ENCODE measurements at places on chromosomes 1 and 21.

DNA sequence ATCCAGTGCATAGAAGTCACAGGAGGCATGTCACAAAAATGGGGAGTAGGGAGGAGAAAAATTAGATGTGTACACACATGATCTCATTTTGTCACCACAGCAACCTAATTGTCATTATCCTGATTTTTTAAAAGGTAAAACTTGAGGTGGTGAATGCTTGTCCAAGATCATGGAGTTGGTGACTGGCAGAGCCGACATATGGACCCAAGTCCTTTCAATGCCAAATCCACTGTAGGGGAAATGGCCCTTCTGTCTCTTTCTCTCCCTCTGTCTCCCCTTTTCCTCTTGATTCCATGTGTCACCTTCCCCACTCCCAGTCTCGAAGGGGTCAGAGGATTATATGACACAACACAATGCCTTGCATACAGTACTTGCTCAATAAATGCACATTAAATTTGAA is 65.7 kb upstream of the JUN start:
- no peak for DNase-seq

DNA sequence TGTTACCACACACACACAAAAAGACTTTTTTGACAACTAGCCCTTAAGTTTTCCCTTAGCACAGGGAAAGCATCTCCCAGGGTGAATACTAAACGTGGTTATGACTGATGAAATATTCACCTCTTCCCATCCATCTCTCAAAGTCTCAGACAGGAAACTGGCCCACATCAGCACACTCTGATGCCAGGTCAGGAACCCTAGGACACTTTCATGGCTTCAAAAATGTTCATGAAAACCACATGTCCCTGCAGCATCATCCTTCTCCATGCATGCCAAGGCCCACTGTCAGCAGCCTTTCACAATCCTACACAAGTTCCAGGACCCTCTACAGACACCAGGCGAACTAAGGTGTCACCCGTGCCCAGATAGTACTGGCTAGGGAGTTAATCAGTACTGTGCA is 68.7 kb downstream of the DNTTIP2 start:
- DNase-seq = no peak

DNA sequence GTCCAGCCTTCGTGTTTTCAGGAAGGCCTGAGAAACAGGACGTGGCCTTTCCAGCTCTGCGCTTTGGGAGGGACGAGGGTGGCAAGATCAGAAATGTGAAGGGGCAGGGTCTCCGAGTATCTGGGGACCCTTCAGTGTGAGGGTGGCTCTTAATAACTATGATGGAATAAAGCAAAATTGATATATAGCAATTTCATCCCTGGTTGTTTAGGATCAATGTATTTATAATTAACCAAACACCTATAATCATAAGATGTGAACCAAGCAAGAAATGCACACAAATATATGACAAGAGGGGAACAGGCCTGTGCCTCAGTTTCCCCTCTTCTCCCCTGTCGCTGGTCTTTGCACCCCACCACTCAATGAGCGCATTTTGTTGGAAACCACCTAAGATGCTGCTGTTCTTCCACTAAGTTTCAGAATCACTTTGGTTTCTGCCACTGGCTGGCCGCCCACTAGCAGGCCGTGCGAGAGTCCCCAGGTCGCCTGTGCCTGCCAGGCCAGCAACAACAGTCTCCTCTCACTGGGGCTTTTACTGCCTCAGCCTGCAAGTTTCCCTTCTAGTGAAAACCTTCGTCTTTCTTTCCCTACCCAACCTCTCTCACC is 36.6 kb downstream of the UBASH3A start:
- DNase-seq = no peak

DNA sequence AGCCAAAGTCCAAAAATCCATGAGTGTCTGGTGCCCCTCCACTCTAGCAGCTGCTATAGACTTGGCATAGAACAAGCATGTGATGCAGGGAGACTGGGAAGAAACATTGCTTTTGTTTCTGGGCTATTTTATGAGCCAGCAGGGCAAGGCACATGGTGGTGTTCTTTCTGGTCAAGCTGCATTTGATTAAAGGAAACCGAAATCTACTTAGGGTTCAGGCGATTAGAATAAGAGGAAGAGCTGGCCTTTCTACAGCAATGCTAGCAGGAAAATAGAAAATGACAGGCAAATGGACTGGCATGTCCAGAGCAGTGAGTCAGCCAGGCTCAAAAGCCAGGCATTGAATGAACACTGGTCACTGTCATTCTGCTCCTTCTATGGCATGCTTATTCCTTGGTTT is 28.5 kb upstream of the ARHGAP29 start:
- DNase-seq = no peak

All from lower lobe of right lung (tissue), 2 donors.